HT1080 (cell line): ENCODE measurements at places on chromosomes 7 and 10. TPM values are rescaled to one million over a fixed set of nuclear protein-coding genes. Genes with fewer than 3 reads are reported as not detected.
A peak's percentile ranks its signal among the peaks of the same experiment; 100 is the strongest.

Gene TUBAL3
- total RNA-seq: not detected in 2 replicates

Gene STAG3
- 0.10 and 0.23 TPM in 2 replicates for total RNA-seq

Gene OGDHL
- 9.5 and 10.7 TPM in 2 replicates for total RNA-seq

Gene GPR158
- total RNA-seq: 9.4 and 10.9 TPM in 2 replicates

Gene FAS
- total RNA-seq: 26.6 and 29.9 TPM in 2 replicates

Gene MINDY4
- total RNA-seq: 1.8 and 2.5 TPM in 2 replicates

Gene JMJD1C
- total RNA-seq: 43.9 and 44.5 TPM in 2 replicates

GRCh38 chr10:7950981-7951847 lies 103.3 kb upstream of the GATA3 start:
- DNase-seq: peak; percentile 11

- no peak for DNase-seq
These were observed 30.5 kb downstream of the EBF3 start for GRCh38 chr10:129933456-129934092.

GRCh38 chr7:54485044-54485443 lies 57.1 kb upstream of the VSTM2A start:
- DNase-seq: no peak

GRCh38 chr10:76547352-76547972 lies 1090.1 kb downstream of the KCNMA1 start:
- DNase-seq: peak; percentile 69

DNA sequence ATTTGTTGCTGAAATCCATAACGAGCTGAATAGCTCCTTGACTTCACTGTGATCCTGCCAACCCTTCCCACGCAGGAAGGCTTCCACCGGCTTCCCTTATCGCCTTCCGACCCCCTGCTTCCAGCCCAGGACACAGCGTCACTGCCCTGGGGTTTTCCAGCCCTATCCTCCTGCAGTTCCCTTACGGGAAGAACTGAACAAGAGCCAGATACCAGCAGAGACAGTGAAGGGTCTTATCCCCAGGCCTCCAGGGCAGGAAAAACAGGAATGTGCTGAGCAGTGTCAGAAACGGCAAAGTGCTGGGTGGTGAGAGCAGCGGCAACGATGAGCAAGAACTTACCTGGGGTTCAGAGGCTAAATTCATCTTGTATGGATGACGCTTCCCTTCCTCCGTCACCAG lies 22.4 kb downstream of the PDLIM1 start:
- DNase-seq: no peak
